ENCODE measurements at places on chromosomes 6 and 20.

- DNase-seq = no peak
These were observed 100.0 kb upstream of the CITED2 start for GRCh38 chr6:139474145-139475108.

- DNase-seq = no peak
These were observed 73.3 kb downstream of the METTL24 start for GRCh38 chr6:110284855-110285254.

- no peak for DNase-seq
These were observed 143.3 kb downstream of the TAF4 start for GRCh38 chr20:61922411-61922810.

DNA sequence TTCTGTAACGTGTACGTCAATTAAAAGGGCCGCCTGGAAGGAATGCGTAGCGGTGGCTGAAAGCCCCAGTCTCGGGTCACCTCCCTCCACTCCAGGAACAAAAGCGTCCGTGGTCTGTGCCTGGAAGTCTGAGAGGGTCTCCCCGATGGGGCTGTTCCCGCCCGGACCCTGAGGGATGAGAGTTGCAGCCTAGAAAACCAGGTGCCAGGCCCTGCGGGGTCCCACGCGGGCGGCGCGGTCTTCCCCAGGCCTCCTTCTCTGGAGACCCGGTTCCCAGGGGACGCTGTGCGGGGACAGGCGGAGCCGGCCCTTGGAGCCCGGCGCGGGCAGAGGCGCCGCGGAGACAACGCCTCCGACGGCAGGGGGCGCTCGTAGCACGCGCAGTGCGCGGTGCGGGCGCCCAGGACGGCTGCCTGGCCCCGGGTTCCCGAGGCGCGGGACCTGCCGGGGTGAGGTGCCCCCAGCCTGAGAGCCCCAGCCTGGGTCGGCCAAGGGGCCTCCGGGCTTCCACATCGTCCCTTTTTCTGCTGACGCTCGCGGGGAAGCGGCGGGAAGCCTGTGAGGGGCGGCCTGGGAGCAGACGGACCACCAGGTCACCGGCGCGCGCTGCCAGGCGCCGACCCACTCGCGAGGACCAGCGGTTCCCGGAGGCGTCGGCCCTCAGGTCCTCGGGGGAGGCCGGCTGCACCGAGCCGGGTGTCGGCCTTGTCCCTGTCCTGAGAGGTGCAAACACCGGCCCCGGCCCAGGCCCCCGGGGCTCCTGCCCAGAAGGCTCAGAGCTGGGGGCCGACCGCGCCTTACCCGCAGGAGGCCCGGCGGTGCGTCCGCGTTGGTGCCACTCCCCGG is 5.3 kb upstream of the FOXC1 start:
- peak; percentile 36 for DNase-seq

DNA sequence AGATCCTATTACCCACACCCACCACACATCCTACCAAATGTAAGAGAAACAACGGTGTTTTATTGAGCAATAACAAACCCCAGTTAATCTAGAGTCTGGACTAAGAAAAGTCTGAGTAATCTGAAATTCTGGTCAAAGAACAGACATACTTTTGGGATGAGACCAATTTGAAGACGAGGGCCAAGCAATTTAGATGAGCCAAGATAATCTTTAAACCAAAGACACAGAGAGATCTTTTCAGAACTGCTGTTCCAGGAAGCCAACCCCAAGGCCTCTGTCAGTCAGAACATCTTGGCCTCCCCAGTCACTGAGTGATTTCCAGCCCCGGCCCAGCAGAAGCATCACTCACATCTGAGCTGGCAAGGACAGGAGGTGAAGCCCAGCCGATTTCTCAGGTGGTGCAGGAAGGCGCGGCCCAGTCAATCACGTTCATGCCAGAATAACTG is 118.5 kb upstream of the SYNDIG1 start:
- DNase-seq = no peak

DNA sequence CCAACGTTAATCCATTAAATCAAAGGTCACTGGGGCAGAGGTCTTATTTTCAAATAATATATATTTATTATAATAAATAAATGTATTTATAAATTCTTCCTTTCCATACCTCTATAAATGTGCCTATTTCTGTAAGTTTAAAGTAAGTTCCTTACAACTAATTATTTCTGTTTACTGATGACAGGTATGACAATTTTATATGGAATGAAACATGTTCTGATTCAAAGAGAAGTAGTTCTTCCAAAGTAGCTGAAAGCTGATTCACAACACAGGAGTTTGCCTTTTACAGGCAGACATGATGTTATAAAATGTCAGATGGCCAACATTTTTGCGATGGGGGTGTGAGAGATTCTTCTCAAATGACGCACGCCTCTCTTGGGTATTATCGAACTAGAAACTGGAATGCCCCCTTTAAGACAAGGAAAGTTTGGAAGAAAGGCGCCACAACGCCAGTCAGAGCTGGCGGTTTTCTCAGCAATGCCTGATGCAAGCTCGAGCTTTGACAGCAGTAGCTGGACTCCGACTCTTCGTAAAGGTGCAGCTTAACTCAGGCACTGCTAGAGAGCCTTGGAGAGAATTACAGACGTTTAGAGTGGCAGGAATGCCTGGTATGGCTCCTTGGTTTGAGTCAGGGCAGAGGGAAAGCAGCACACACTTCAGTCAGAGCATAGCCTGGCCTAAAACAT is 92.1 kb downstream of the FOXC1 start:
- no peak for DNase-seq

DNA sequence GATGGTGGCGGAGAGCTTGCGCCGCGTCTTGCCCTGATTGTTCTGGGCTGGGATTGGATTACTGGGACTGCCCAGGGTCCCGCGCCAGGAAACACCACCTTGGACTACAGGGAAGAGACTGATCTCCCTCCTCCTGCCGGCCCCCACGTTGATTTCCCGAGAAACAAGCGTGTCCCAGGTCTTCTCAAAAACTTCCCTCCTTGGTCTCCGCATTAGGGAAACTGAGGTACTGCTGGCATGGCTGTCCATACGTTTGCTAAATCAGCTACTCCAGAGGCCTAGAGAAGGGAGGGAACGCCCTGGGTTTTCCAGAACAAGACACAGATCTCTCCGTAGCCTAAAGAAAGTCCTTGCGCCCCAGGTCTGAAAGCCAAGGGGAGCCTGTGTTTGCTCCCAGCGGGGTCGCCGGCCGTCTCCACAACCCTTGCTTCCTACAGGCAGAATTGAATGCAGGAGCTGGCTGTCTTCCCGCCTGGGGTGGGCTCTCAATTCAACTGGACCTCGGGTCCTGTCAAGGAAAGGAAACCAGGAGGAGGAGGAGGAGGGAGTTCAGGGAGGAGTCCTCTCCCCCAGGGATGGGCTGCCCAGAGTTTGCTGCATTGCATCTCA is 29.2 kb downstream of the TFAP2A start:
- DNase-seq = no peak

DNA sequence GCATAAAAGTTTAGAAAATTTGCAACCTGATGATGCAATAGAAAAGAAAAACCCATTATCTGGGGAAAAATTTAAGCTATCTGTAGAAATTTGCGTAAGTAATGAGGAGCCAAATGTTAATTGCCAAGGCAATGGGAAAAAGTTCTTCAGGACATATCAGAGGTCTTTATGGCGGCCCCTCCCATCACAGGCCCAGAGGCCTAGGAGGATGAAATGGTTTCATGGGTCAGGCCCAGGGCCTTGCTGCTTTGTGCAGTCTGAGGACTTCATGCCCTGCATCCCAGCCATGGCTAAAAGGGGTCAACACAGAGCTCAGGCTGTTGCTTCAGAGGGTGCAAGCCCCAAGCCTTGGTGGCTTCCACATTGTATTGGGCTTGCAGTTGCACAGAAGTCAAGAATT is 582.8 kb downstream of the COL12A1 start:
- no peak for DNase-seq
